Hematopoietic multipotent progenitor cell treated with erythropoietin and hydrocortisone succinate and interleukin-3 and kit ligand, for 4 days (in vitro differentiated cells): ENCODE measurements at places on chromosomes 1 and 21.

GRCh38 chr21:25985990-25986389 lies 184.6 kb downstream of the APP start:
- no peak for DNase-seq

DNA sequence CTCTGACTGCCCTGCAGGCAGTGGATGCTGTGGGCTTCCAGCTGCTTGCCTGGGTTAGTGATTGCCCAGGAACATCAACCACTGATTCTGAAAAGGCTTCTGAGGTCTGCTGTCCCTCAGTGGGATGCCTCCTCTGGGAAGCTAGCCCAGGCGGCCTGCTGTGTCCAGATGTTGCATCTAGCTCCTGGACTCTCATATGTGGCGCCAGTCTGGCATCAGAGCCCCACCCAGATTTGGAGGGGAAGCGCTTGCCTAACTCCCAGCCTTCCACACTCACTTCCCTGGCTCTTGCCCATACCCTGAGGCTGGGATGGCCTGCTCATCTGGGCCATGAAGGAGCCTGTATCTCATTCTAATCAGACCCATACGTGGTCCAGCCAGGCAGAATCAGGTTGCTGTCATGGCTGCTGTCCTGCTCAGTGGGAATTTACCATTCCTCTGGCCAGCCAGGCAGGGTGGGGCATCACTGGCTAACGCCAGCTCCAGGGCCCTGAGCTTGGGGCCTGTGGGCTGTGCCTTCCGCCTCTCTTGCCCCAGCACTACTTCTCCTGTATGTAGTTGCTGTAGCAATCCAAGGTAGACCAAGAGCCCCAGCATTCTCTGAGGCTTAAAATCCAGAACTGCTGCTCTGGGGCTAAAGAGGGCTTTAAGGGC lies 4.1 kb downstream of the CSF1 start:
- no peak for DNase-seq

- DNase-seq: no peak
These were observed 64.0 kb upstream of the KIF1B start for GRCh38 chr1:10146391-10146790.

DNA sequence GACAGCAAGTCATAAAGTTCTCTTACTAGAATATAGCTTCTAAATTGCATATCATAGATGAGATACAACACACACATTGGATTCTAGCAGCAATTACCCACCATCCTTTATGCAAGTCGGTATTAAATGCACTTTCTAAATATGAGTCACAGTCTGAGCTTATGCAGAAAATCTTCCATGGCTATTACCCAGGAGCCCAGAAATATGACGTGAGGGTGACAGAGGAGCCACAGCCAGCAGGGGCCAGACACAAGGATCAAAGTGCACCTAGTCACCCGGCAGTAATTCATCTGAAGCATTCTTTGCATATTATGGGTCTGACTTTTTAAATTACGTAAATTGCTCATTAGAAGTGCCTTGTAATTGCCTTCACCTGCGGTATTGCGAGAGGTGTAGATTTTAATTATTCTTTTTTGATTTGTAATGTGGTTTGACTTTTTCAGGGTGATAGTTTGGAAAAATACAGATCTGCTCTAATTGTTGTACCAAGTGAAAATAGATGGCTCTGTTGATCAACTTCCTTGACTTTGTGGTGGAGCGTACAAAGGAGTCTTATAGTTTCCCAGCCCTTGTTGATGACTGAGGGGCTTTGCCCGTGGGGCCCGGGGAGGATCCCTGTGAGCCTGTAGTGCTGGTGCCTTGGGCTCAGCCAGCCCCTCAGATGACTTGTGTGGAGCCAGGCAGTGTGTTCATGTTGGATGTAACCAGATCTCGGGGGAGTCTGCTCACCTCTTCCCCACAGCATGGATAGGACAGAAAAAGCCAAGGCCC lies 470.0 kb upstream of the VAMP3 start:
- DNase-seq: no peak

- DNase-seq: peak; percentile 41
These were observed 190.1 kb downstream of the HIVEP3 start for GRCh38 chr1:41728403-41729202.

GRCh38 chr1:8396083-8396785 lies 78.3 kb downstream of the SLC45A1 start:
- DNase-seq: no peak

DNA sequence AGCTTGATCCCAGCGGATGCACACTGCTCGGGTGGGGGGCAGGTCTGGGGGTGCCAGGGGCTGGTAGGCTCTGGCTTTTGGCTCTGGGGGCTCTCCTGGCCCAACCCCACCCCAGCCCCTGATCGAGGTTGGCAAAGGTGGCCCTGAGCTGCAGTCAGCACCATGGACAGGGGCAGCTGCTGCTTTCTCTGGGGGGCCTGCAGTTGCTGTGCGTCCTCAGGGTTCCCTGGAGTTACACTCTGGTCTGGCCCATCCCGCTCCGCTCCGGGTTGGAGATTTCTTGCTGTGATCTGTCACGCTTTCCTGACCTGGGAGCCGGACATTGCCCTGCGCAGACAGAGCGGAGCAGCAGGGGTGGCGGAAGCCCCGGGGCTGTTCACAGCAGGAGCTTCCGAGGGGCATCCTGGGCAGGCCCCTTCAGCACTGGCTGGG lies 8.0 kb upstream of the PLCH2 start:
- DNase-seq: peak; percentile 74

GRCh38 chr1:108050911-108051629 lies 86.1 kb upstream of the VAV3 start:
- DNase-seq: peak; percentile 94

- peak; percentile 87 for DNase-seq
These were observed 19.2 kb upstream of the CDK18 start for GRCh38 chr1:205484985-205485967.

GRCh38 chr1:14924455-14925331 lies 228.9 kb upstream of the TMEM51 start:
- DNase-seq: peak; percentile 52

- peak; percentile 68 for DNase-seq
These were observed 154.8 kb upstream of the VAMP3 start for GRCh38 chr1:7616076-7616832.

- DNase-seq: peak; percentile 66
These were observed 11.4 kb upstream of the RGS16 start for GRCh38 chr1:182615468-182616129.

DNA sequence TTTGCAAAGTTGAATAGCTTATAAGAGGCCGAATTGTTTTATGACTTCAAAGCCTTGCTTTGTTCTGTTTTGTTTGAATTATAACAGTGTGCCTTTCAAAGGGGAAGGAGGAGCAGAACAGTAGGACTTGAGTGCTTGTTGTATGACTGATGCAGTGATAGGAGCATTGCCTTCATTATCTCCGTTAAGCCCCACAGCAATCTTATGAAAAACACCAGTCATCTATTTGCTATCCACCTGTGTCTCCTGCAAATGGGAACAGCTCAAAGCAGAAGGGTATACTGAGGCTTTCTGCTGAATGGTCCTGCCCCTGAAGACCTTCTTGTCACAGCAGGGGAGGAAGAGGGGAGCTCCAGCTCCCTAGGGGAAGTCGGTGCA lies 127.5 kb downstream of the RNF220 start:
- peak; percentile 40 for DNase-seq

GRCh38 chr1:67590329-67590728 lies 94.7 kb upstream of the GADD45A start:
- DNase-seq: peak; percentile 30

DNA sequence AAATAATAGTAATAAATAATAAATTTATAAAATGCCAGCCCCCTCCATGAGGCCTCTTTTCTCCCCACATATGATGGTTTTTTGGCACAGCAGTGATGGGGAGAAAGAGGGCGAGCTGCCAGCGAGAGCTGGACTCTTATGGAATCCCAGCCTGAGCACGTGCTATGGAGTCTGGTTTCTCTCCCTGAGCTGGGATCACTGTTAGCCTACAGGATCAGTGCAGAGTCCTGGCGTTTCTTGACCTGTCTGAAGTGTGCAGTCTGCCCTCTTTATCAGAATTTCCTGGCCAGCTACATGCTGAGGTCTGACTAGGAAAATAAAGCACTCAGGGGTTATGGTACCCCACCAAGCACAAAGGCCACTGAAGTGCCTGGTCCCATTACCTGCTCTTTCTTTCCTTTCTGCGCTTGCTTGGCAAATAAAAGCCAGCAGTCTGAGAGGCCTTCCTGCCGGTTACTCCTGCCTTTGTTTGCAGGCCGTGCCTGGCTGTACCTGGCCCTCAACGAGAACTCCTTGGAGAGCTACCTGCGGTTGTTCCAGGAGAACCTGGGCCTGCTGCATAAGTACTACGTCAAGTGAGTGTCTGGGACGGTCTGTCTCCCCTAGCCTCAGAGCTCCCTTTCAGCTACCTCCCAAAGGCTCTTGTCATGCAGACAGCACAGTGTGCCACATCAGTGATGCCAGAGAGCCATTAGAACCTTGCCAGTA lies 18.5 kb upstream of the SLC25A34 start:
- DNase-seq: no peak

DNA sequence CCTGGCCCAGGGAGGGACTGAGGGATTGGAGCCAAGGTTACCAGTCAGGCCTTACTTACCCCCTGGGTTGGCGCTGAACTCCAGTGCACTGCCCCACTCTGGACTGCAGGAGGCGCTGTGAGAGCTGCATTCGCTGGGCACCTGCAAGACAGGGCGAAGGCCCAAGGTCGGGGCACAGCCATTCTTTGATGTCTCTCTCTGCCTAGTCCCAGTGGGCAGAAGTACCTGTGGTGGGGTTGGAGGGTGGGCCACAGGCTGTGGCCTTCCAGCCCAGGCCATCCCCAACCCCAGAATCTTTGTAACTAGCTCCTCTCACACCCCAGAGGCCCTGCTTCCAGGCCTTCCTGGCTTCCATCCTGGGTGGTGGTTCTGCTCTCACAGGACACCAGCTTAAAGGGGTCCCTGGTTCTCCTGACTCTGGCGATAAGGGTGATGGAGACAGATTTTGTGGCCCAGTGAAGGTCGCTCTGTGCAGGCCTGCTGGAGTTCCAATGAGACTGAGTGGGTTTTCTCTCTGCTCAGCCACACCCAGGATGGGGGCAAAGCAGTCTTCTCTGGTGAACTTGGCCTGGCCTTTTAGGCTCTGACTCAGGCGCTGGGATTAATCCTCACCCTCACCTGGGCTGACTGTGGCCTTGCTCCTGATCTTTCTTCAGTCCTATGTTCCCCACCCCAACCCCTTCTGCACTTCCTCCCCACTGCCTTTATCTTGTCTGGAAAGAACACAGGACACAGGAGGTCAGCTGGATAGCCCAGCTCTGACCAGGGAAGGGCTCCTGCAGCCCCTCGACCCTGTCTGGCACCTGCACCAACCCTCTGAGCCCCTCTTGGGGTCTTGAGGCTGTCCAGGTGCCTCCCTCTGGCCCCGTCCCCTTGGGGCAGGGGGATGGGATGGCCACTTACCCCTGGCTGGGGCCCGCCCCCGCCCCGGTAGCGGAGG lies 954 bp downstream of the MYOG start:
- DNase-seq: peak; percentile 35

DNA sequence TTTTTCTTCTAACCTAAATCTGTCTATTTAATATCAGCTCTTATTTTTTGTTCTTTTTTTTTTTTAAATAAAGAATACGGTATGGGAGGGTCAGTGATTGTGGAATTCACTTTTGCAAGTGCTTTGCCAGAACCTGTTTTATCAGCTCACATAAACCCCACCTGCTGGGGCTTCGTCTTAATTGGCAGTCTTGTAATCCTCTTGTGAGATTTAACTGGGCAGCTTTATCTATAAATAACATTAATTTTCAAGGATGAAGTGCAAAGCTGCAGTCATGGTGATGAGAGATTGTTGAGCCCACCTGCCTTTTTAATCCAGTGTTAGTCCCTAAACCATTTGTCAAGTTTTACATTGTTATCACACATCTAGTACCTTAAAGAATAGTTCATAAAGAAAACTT lies 18.2 kb upstream of the PDC start:
- DNase-seq: no peak

- peak; percentile 65 for DNase-seq
These were observed 8.9 kb upstream of the LEMD1 start for GRCh38 chr1:205430696-205431305.

DNA sequence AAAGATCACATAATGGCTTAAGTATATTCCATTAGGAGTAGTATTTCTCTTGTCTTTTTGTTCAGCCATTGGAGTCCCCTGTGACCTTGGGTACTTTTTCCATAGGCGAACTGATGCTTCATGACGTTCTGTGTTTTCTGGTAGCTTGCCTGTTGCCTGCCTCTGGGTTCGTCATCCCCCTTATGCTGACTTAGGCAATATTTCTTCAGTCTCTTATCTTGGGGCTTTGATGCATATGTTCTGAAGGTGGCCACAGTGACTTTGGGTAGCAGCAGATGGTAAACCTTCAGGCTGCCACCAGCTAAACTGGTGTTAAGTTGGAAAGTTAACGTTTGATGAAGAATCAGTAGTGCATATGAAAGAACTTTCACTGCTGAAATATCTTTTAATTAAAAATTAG lies 170.2 kb downstream of the RPS6KC1 start:
- DNase-seq: peak; percentile 5

- no peak for DNase-seq
These were observed 52.6 kb downstream of the APP start for GRCh38 chr21:26117972-26118367.

GRCh38 chr1:194223596-194223995 lies 1037.2 kb upstream of the B3GALT2 start:
- peak; percentile 41 for DNase-seq

DNA sequence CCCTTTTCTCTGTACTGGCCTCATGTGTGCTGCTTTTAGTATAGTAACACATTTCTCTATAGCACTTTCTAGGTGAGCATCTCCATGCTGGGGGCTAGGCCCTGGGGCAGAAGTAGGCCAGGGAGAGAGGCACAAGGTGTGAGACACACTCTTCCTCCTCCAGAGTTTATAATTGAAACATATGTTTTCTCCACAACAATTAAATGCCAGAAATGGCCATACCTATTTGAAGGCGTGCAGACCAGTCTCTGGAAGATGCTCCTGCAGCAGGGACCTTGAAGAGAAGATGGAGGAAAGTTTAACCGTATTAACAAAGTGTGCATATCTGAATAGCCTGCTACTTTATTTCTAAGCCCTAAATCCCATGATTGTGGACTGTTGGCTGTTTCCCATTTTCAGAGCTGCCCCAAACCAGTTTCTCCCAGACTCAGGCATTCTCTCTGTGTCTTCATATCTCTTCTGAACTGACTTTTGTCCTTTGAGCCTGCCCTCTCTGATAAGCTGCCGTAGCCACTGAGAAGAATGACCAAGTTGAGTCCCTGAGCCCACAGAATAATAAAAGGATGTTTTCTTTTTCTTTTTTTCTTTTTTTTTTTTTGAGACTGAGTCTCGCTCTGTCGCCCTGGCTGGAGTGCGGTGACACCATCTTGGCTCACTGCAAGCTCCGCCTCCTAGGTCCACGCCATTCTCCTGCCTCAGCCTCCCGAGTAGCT lies 81.3 kb downstream of the LRRC8D start:
- peak; percentile 85 for DNase-seq

DNA sequence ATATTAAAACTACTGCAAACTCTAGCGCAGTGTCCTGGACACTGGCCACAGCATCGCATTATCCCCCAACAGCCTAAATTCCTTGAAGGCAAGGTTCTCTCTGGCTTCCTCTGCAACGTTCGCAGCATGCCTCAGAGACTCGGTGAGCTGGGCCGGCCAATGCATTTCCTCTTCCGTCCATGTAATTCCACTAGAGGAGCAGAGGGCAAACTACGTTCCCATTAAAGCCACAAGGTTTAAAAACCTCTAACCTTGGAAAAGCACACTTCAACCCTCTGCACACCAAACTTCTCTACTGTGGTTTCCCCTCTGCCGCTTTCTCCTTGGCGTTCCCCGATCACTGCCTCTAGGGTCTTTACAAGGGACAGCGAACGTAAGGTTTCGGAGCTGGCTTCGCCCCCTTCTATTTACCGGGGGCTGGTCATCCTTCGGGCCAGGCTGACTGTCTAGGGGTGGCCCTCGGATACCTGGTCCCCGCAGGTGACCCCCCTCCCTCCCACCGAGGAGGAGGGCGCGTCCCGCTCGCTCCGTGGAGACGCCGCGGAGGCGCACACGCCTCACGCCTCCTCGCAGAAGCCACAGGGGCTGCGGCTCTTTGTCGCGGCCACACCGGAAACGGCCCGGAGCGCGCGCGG lies 456 bp upstream of the SMYD2 start:
- DNase-seq: peak; percentile 67
